ENCODE measurements at places on chromosomes 1 and 21.

DNA sequence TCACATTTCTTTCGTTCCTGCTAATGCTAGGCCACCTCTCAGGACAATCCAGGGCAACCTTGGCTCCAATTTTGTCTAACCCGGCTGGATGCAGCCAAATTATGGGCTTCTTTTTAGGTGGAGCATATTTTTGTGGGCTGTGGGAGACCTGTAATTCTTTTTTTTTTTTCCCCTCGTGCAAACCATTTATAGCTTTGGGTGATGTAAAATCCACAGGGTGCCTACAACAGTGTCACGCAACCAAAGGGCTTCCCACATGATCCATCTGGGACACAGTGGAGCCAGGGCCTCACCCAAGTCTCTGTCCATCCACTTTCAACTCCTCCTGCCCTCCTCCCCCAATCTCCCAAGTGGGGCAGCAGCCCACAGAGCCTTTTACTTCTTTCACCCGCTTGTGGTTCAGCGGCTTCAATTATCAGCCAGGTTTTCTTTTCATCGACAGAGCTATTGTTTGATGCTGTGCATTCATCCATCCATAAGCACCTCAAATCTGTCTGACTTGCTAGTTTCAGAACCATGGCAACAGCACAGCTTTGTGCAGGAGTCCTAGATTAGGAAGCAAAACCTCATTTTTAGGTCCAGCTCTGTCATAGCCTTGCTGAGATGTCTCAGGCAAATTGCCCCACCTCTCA is 10.0 kb upstream of the OVAAL start:
- DNase-seq: no peak

DNA sequence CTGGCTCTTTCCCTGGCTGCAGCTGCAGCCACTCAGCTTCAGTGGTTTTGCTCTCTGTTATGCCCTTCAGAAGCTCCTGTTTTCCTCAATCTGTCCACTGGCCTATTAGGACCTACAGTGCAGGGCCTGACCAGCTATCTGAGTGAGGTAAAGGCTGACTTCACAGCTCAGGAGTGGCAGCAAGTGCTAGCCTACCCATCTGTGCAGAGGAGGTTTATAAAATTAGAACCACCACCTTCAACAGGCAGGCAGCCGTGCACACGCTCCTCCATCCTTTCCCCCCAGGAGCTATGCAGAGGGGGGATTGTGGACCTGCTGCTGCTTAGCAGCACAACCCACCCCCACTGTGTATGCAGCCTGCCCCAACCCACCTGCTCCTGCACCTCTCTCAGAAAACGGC is 8.3 kb downstream of the ADAR start:
- no peak for DNase-seq

DNA sequence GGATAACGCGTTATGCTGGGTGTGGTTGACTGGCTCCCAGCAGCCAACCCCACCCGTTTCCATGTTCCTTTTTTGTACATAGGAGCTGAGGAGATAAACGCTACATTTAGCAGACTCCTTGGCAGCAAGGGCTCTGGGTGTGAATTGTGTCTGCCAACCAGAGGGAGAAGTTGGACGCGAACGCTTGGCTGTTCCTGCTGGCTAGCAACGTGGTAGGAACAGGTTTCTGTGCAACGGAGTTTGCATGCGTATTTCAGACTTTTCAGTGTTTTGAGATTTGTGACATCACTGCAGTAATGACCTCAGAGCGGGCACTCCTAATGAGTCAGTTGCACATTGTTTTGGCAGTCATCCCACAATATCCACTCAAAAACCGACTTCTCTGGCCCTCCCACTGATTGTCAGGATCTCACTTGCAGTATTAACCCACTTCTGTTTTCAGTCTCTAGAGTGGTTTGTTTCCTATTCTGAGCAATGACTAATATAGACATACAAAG is 98.7 kb upstream of the RGS1 start:
- peak; percentile 17 for DNase-seq

GRCh38 chr1:8424539-8425116 is 106.7 kb downstream of the SLC45A1 start:
- DNase-seq: no peak

DNA sequence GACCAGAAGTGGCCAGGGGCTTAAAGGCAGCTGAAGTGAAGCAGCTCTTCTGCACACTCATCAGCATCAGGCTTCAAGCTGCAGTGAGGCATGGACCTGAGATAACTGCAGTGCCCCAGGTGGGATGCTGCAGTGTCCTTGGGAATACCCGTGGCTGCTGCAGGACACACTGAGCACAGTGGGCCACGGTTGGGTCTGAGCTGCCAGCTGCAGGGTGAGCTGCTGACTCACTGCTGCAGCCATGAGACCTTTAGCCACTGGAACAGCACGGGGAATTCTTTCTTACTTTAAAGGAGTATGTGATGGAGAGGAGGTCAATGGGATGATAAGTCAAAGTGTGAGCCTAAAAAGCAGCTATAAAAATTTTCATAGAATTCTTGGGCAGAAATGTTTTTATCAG is 102.1 kb downstream of the XCL2 start:
- DNase-seq: no peak

DNA sequence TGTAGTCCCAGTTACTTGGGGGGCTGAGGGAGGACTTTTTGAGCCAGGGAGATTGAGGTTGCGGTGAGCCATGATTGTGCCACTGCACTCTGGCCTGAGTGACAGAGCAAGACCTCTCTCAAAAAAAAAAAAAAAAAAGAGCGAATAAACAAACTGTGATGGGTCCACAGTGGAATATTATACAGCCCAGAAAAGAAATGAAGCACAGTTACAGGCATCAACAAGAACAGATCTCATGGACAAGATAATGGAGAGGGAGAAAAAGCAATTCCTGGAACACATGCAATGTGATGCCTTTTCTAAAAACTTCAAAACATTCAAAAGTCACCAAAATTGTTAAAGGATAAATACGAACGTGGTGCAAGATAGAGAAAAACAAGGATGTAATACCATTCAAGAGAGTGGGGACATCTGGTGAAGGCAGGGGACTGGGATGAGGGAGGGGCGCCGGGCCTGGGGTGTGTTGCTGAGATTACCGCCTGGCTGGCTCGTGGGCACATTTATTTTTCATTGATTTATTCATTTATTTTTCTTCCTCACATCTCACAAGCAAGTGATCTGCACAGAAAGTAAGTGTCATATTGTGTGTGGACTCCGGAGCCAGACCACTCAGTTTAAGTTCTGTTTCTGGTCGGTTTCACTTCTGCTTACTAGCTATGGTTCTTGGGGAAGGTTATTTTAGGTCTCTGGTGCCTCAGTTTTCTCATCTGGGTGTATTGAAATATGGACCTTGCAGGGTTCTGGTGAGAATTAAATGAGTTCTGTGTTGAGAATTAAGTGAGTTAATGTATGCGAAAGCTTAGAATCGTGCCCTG is 30.1 kb downstream of the ABCG1 start:
- DNase-seq: no peak

GRCh38 chr1:241101622-241102021 is 255.4 kb downstream of the RGS7 start:
- no peak for DNase-seq

DNA sequence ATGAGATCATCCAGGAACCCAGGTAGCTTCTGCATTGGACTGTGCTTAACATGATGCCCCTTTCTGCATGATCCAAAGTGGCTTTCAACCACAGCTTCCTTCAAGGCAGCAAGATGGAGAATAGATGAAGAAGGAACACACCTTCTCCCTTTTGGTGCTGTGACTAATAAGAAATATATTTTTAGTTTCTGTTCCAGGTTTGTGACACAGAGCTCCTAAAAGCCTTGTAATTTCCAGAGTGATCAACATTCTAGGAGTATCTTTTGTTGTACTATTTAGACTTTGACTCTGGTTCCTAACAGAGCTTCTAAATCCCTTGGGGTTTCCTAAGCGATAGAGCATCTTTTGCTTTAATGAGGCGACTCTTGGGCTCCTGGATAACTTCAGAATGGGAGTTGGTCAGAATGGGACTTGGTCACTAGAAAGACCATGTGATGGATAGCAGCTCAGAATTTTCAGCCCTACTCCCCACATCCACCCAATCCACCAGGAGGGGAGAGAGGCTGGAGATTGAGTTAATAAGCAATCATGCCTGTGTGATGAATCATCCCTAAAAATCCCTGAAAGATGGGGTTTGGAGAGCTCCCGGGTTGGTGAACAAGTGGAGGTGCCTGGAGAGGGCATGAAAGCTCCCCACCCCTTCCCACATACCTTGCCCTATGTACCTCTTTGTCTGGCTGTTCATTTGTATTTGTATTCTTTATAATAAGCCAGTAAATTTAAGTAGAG is 134.8 kb downstream of the FGGY start:
- peak; percentile 51 for DNase-seq

GRCh38 chr1:25556791-25557476 is 13.5 kb downstream of the LDLRAP1 start:
- peak; percentile 66 for DNase-seq

GRCh38 chr21:14262039-14262438 is 46.1 kb downstream of the RBM11 start:
- no peak for DNase-seq

DNA sequence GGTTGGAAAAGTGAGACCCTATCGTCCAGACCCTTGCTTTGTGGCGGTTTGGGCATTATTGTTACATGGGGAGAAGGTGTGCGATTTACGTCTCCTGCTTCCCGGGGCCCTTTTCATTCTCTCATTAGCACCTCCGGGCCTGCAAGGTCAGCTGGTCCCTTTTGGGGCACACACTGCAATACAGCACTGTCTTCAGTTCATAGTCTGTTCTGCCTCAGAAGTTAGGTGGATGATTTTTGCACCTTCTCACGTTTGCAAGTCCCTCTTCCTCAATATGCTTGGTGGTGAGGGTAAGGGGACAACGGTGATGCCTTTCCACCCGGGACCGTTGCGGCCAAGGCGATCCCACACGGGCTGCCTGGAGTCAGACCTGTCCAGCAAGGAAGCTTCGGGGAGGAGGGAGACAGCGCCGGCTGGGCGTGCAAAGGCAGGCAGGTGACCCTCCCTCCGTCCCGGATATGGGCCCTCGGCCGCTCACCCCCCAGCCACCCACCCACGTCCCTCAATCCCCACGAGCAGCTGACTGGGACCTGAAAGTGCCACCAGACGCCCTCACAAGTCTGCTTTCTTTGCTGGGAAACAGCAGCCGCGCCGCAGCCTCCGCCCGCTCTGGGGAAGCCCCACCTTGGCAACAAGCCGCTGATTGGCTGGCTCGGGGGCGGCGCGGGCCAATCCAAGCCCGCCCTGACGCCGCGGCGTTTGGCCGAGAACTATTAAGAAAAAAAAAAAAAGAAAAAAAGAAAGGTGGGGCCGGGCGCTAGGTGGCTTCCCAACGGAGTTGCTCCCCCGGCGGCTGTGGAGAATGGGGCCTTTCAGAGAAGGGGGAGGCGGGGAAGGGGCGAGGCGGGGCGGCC is 21.7 kb downstream of the BTG2 start:
- DNase-seq: peak; percentile 79

DNA sequence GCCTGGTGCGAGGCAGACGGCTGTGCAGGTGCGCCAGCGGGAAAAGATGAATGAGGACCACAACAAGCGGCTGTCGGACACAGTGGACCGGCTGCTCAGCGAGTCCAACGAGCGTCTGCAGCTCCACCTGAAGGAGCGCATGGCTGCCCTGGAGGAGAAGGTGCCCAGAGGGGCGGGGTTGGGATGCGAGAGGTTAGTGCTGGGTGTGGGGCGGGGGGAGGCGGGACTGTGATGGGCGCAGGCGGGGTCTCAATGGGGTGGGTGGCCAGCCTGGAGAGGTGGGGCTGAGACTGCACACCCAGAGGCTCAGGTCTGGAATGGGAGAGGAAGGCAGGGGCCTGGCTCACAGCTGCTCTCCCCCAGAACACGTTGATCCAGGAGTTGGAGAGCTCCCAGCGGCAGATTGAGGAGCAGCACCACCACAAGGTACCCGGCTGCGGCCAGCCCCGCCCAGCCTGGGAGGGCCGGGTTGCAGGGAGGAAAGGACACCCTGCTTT is 22.3 kb downstream of the PPFIA4 start:
- no peak for DNase-seq

GRCh38 chr1:33943978-33944377 is 80.1 kb downstream of the HMGB4 start:
- peak; percentile 73 for DNase-seq

DNA sequence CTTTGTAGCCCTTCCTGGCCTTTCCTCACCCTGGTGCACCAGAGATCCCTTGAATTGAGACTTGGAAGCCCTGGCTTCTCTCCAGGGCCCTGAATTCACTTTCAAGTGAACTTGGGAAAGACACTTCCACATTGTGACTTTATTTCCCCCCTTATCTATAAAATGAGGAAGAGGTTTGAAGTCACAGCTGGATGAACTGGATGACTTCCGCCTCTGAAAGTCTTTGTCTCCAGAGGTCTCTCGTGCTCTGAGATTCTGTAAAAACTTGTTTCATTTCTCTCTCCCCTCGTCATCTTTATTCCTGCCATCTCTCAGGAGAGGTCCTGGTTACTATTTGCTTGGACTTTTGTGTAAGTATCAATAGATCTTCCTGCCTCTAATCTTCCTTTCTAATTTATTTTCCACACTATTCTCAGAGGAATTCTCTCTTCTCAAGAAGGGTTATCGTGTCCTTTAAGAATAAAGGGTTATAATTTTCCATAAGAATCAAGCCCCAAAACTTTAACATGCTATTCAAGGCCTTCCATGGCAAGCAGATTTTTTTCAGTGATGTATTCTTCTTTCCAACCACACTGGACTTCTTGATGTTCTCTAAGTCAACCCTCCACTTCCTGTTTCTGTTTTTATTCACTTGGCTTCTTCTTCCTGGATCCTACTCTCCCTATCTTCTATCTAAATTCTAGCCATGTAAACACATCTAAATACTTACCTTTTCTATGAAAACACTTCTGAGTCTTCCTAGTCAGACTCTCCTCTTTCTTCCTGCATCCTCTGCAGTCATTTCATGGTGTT is 6.5 kb upstream of the RPTN start:
- no peak for DNase-seq

DNA sequence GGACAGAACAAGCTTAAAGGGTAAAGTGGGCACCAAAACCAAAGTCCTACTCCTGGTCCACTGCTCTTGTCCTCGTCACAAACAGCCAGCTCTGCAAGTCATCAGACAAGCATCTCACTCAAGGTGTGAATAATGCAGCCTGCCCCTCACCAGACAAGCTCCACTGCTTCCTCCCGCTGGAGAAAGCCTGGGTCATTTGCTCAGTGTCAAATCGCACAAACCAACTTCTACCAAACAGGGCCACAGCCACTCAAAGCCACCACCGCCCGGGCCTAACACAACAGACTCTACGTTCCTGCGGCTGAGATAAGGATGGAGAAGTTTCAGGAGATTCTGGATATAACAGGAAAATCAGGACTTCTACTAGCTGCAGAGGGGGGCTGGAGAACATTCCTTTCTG is 3.3 kb downstream of the SSBP3 start:
- no peak for DNase-seq

DNA sequence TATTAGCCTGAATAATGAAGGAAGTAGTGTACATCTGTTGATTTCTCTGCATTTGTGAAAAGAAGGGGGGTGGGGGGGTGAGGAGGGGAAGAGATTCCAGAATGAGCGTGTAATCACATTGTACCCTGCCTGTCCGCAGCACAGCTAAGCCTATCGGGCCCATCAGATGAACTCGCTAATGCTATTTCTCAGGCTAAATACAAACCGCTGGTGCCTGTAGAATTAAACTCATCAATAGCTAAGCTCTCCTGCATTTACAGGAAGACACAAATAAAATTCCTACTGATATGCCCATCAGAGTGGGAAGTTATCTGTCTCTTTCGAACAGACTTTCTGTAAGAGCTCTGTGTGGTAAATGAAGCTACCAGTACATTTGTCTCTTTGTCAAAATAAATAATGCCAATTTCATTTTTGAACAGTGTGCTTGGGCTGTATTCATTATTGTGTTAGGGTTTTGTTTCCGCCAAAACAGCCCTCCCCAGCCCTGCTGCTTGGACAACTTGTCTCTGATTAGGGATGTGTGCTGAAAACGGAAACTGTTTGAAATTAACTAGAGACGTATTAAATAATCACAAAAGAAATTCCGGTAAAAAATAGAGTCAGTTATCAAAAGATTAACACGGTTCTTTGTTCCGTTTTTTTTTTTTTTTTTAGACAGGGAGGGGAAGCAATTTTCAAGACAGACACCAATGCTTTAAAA is 305.4 kb downstream of the TTLL7 start:
- DNase-seq: peak; percentile 38
